Fibroblast of lung (primary cell): ENCODE measurements at places on chromosomes 5 and 9. TPM values are rescaled to one million over a fixed set of nuclear protein-coding genes. Genes with fewer than 3 reads are reported as not detected.

SEC24A gene
- total RNA-seq = 17.7 and 20.8 TPM in 2 replicates

LRRC26 gene
- not detected in 2 replicates for total RNA-seq

GRCh38 chr5:10145923-10146401 is 103.7 kb downstream of the ATPSCKMT start:
- DNase-seq = peak; percentile 61

DNA sequence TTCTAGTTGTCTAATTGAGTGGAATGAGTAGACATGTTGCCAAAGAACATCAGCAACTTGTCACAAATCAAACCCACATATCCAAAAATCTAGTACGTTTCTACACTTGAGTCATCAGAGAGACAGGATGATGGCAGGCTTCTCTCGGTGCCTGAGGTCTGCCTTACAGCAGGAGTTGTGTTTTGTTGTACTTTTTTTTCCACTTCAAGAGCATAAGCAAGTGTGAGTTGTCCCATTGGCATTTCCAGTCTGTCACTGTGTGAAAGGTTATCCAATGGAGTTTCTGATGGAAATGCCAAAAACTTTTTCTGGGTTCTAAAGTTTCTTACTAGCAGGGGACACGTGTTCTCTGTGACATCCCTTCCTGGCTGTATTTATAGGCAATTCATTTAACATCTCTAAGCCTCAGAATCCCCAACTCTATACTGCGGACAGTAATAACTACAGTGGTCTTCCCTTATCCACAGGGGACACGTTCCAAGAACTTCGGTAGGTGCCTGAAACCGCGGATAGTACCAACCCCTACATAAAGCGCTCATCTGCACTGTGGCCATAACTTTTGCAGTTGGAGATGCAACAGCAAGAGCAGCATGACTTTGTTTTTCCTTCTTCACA is 246.5 kb downstream of the SYK start:
- peak; percentile 87 for DNase-seq

DNA sequence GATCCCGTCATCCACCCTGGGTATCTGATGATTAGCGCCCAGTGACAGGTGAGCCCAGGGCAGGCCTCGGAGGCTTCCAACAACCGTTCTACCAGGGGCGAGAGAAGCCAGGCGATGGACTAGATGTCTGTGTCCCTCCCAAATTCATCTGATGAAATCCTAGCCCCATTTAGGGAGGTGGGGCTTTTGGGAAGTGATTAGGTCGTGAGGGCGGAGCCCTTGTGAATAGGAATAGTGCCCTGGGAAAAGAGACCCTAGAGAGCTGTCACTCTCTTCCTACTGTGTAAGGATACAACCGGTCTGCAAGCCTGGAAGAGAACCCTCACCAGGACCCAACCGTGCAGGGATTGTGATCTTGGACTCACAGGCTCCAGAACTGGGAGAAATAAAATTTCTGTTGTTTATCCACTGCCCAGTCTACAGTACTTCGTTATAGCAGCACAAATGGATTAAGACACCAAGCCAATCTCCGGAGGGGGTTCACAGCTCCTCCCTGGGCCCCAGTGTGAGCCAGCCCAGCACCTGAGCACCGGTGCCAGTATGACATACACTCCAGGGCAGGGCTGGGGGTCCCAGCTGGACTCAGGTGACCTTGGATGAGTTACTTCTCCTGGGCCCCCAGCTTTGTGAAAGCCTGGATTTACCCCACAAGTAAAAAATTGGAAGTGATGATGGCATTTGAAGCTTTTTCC is 162.2 kb downstream of the DAB2IP start:
- DNase-seq = no peak

DNA sequence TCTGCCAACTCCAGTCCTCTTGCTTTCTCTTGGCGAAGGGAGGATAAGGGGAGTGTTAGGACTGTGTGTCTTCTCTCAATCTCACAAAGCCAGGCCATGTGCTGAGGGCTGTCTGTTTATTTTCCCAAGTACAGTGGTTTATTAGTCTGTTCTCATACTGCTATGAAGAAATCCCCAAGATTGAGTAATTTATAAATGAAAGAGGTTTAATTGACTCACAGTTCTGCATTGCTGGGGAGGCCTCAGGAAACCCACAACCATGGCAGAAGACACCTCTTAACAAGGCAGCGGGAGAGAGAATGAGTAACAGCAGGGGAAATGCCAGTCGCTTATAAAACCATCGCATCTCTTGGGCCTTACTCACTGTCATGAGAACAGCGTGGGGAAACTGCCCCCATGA is 36.2 kb upstream of the CKS2 start:
- peak; percentile 95 for DNase-seq

DNA sequence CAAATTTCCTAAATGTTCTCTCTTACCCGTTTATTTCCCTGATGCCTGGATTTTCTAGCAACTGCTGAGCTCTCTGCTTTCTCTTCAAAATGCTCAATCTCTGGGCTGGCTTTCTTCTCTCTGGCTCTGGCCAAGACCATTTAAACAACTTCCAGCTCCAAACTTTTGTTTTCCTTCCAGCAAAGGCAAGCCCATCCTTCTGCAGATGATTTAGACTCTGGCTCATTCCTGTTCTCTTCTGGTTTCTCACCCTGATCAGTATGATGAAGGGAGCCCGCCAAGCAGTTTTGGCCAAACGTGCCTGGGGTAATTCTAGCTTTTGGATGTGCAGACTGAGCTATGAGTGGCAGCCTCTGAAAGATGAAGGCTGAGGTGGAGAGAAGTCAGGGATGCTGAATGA is 78.1 kb downstream of the HSPA4 start:
- no peak for DNase-seq

DNA sequence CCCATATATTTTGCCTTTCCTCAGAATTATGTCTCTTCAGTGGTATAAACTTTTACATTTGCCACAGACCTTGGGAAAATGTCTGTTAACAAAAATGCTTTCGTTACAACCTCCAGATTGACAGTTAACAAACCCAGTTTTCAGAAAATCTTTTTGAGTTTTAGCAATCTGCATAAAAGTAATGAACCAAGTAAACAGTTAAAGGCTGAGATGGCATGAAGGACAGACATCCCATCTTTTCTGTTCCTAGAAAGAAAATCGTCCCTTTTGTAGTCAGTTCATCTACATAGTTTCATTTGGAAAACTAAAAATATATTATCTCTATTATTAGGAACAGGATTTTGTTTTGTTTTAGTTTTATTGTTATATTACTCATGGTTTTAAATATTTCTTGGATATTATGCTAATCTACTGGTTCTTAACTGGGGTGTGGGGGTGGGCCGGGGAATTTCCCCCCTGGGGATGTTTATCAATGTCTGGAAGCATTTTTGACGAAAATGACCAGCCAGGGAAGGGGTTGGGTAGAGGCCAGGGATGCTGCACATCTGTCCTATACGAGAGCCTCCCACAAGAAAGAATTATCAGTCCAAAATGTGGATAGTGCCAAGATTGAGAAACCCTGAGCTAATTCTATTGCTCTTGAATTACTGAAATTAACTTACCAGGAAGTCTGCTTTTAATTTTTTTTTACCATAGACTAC is 11.9 kb downstream of the FYB1 start:
- DNase-seq = no peak
